GM04503 (cell line): ENCODE measurements at places on chromosomes 3 and 15.

DNA sequence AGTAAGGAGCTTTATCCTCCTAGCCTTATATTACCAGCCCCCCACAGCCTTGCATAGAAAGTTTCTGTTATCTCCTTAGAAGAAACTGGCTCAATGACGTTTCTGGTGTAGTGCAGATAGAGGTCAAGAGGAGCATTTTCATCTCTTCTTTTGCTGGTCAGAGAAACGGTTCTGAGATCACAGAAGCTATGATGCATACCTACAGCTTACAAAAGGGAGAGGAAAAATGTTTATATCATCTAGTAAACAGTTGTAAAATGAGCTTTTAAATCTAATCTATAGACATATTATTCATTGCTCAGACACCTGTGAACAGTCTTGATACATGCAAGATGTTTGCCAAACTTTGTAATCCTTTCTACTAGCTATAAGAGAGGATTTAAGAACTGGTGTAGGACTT, 68.0 kb downstream of the GMPS start:
- DNase-seq, result no peak

DNA sequence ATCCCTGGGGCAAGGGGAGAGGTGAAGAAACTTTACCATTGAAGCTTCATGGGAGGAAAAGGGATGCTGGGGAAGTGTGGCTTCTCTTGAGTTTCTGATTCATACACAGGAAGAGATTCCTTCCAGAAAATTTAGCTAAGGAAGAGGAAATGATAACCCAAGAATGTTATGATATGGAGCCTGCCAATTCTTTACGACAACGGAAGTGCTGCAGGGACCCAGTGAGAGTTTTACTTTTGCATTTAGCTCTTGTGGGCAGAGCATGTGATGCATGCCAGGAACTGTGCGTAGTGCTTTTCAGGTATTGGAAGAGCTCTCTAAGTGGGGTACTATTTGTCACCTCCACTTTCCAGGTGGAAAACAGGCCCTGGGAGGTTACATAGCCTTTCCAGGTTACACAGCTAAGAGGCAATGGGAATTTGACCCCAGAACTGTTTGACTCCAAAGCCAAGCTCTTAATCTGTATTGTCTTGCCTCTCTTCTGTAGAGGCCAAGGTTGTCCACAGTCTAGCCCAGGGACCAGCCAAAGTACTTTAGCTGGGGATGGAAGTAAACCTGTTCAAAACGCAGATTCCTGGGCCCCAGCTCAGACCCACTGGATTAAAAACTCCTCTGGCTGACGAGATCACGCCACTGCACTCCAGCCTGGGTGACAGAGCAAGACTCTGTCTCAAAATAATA, 23.0 kb downstream of the CMTM7 start:
- no peak for DNase-seq

DNA sequence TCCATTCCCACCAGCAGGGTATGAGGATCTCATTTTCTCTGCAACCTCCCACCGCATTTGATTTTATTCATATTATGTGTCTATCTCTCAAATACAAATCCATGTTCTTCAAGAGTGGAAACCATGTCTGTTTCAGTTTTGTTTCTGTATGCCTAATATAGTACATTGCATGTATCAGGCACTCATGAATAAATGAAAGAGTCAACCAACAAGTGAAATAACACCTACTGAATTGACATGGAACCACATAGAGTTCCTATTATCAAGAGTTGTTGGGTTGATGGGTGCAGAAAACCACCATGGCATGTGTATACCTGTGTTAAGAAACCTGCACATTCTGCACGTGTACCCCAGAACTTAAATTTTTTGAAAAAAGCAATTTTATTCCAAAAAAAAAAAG, 466.8 kb downstream of the LPP start:
- DNase-seq, result no peak

GRCh38 chr15:93819826-93820225, 411.5 kb upstream of the MCTP2 start:
- DNase-seq, result no peak

GRCh38 chr3:151226088-151226563, 23.1 kb upstream of the GPR171 start:
- no peak for DNase-seq

DNA sequence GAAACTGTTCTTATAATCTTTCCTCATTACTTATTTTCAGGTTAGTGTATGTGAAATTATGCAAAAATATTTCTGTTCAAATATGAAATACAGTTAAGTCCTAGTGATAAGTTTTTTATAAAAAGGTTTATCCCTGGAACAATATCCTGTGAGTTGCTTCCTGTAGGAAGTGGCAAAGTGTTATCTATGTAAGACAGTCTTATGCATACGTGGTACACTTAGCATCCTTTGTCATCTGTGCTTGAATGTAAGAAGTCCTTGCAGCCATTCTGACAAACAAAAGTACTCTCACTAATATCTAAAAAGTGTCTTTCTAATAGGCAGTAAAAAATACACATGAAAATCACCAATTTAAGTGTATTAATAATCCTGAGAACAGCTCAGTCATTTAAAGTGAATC, 372.5 kb upstream of the BCHE start:
- DNase-seq, result no peak

DNA sequence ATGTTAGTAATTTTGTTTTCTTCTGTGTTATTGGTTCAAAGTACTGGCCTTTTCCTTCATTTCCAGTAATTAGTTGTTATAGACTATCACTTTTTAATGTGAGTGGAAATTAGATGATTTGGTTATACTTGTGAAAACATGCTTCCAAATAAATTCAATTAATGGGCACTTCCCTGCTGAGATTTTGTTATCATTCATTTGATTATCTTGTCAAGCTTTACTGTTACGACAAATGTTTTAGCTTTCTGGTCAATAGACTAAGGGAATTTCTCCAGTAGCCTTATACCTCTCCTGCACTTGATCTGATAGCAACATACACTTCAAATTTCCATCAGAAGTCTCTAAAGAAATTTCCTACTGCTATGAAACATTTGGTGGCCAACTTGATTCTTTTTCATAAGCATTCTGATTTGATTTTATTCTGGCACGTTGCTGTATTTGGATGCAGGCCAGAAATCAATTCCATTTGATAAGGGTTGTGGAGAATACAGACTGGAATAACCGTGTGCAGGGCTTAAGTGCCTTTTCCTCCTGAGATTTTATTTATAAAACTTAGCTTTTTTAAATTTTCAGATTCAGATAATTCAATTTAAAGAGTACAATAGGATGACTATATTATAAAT, 573.8 kb upstream of the NAALADL2 start:
- no peak for DNase-seq

DNA sequence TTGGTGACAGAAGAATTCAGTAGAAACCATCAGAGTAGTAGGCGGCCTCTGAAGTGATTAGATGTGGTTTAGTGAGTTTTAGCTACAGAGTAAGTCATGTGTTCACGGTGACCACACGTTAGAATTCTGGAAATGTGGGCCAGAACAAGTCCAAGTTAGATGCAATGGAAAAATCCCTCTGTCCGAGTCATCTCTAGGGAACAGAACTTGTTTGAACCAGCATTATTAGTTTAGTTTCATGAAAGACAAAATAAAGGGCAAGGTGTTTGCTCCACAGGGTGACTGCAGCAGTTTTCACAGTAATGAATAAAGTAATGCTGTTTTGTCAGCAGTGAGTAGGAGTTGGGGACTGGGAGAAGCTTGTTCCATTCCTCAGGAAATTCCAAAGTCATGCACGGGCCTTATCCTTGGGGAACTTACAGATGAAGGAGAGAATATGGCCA, 100.2 kb downstream of the CGNL1 start:
- DNase-seq, result peak; percentile 37

- no peak for DNase-seq
Measured at GRCh38 chr3:72590732-72591221, 257.5 kb downstream of the SHQ1 start.

DNA sequence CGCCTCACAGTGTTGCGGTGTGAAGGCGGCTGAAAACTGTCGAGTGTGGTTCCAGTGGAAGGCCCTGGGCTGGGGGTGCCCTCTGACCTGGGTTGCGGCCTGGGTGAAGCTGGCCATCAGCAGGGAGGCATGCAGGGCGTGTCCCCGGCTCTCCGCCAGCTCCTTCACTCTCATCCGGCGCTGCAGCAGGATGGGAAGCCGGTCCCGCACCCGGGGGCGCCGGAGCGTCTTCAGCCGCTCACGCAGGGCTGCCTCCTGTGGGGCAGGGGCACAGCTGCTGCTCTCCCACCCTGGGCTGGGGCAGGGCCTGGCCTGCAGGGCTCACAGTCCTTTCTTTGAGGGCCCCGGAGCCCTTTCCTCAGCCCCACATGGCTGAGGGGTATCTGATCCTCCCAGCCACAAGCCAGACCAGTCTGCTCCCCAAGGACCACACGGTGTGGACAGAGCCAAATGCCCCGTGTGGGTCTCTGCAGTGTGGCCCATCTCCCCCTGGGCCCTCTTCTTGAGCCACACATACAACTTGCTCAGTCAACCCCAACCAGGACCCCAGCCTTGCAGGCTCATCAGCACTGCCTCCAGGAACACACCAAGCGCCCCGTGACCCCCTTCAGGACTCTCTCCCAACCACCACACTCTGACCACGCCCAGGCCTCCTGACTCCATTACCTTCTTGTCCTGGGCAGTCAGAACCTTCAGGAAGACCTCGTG, 26.8 kb downstream of the SPTBN5 start:
- no peak for DNase-seq

GRCh38 chr15:100633763-100634075, 31.3 kb downstream of the ASB7 start:
- no peak for DNase-seq

DNA sequence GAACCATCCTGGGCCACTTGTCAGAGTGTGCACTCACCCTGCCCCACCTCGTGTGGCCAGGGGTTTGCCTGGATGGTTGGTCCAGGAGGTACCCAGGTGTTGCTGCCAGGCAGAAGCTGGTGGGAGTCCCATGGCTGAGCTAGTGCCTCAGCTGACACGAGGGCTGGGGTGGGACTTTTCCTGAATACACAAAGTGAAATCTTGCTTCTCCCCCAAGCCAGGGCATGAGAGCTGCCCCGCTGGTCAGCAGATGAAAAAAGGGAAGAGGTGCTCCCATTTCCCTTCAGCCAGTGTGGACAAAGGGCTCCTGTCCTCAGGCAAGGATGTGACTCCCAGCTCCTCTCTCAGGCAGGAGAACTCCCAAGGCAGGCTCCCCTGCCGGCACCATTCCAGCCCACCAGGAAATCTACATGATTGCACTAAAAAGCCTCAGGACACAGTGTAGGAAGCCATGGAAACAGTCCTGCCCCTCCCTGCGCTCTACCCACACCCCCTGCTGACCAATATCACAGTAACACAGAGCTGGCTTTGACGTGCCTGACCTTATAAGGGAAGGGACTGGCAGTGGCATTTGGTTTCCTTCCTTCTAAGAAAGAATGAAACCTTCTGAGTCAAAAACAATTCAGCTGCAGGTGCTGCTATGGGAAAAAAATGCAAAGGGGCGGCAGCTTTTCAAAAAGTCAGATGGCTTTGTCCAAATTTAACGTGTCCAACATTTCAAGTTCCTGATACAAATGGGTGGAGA, 33.9 kb downstream of the MYO5C start:
- peak; percentile 36 for DNase-seq

- no peak for DNase-seq
Measured at GRCh38 chr3:191531434-191531972, 70.5 kb downstream of the PYDC2 start.

- DNase-seq, result no peak
Measured at GRCh38 chr3:81237181-81237580, 524.3 kb downstream of the GBE1 start.

- peak; percentile 31 for DNase-seq
Measured at GRCh38 chr15:92521624-92522008, 127.9 kb downstream of the ST8SIA2 start.

DNA sequence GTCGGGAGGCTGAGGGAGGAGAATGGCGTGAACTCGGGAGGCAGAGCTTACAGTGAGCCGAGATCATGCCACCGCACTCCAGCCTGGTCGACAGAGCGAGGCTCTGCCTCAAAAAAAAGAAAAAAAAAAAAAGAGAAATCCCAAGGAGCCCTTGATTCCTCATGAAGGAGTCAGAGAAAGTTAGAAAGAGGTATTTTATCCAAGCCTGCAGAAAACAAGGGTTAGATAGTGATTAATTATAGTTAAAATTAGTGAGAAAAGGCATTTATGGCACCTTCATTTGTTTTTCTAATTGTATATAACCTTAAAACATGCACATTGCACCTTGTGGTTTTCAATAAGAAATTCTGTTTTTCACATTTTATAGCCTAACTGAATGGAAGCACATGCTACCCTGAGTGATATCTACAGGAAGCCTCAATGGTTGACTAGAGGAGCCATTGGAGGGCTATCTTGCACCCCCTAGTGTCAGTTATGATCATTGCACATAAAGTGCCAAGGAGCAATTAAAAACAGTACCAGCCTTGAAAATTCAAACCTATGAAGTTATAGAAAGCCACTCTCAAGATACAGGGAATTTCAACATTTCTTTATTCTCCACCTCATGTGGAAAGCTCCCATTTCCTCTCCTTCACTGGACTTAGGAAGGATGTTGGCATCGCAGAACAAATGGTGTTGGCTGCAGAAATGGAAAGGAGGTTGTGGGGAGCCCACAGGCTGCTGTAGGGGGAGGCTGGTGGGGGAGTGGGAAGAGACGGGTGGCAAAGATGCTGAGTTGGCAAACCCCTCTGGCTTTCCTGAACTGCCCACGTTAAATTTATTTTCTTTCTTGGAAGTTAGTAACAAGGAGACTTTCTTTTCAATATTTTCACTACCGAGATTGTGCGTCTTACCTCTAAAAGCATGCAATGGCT, 48.5 kb downstream of the ITGA11 start:
- no peak for DNase-seq

DNA sequence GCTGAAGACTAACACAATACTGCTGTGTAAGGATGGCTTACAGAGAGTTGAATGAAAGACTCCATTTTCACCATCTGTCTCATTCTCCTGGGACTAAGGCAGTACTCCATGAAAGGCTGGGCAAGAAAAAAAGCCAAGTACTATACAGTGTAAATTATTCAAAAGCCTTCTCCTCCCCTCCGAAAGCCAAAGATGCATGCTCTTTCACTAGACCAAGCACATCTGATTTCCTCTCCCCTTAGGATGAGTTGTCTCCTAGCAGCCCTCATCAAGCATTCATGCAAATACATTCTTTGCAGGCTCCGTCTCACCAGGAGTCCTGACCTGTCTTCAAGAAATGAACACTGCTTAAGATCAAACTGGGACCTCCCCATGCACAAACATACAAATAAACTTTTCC, 133.5 kb upstream of the THBS1 start:
- DNase-seq, result no peak

DNA sequence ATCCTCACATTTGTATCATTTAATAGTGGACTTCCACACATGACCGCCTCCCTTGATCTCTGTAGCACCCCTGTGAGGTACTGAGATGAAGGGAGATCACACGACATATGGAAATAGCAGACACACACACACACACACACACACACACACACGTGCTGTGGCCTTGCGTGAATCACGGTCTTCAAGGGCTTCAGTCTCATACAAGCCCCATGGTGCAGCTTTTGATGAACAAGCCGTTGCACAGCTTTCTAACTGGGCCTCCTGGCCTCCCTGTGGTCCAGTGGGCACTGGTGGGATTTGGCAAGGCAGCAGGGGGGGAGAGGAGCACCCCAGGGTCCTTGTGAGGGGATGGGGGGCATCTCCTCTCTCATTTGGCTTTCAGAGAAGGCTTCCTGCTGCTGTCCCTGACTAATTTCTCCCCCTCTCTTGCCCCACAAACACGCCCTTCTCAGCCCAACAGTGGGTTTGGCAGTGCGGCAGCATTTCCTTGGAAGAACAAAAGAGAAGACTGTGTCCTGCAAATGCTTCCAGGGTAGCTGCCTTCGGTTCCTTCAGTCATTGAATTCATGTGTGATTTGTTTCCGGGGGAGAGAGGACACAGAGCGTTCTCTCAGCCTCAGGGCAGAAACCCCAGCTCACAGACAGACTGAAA, 98.7 kb downstream of the SMAD6 start:
- no peak for DNase-seq

GRCh38 chr15:86336051-86336788, 256.5 kb downstream of the AGBL1 start:
- DNase-seq, result no peak
